ENCODE measurements at places on chromosomes 4 and X.

GRCh38 chrX:96835660-96836289 is 47.9 kb upstream of the RPA4 start:
- DNase-seq = no peak

- DNase-seq = no peak
Observed at GRCh38 chrX:17769701-17770269, 32.5 kb downstream of the SCML1 start.

DNA sequence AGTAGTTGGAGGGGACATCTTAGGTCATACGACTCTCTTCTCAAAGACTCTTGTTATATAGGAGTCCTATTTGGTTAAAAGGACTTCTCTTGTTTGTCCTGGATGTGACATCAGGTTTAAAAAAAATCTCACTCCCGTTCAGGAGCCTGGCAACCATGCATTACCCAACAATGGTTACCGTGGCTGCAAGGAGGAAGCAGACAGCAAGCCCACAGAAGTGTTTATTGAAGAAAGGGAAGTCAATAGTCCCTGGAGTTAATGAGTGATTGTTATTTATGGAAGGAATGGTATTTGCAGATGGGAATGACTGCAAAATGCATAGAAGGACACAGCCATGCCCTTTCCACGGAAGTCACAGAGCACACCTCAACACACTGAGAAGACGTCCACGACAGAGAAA is 75.9 kb upstream of the ENPP6 start:
- DNase-seq = no peak

DNA sequence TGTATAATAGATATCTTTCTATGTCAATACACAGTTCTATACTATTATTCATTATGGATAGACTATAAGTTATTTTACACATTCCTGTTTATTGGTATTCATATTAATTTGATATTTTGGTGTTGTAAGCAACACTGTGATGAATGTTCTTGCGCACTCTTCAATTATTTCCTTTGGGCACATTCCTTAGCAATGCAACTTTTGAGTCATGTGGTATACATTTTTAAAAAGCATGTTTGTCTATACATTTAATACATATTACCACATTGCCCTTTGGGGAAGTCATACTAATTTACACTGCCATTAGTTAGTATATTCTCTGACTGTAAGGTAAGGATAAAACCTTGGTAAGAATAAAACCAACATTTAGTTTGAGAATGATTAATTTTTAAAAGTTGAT is 21.0 kb downstream of the FRAS1 start:
- DNase-seq = no peak

GRCh38 chrX:119640731-119641170 is 34.5 kb upstream of the NKRF start:
- DNase-seq = no peak

DNA sequence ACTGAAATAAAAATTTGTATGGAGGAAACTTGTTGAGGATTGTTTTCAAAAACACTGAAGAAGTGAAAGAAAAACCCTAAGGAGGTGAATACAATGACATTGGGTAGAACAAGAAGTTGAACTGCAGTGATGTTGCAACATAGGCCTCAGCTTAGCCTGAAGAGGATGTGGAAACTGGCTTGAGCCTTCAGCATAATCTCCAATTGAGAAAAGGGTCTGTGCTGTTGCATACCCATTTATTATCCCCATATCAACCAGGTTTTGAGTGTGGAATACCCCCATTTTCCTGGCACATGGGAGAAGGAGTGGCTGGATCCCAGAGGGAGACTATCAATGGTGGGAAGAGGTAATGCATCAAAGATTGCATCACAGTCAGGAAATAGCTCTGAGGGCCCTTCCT is 695.0 kb upstream of the HS3ST1 start:
- DNase-seq = no peak

- DNase-seq = no peak
Observed at GRCh38 chr4:143986180-143986579, 33.0 kb downstream of the GYPB start.

- no peak for DNase-seq
Observed at GRCh38 chr4:55122235-55122634, 3.2 kb downstream of the KDR start.

DNA sequence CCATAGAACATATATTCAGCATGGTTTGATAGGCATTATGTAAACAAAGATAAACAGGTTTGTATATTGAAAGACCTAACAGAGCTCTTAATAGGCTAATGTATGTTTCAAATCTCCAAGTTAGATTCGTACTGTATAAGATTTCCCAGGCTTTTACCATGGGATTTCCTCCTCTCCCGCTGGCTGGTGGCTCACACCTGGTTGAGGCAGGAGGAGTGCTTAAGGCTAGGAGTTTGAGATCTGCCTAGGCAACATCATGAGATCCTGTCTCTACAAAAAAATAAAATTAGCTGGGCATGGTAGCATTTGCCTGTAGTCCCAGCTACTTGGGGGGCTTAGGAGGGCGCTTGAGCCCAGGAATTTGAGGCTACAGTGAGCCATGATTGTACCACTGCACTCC is 5.4 kb downstream of the CPE start:
- DNase-seq = no peak

DNA sequence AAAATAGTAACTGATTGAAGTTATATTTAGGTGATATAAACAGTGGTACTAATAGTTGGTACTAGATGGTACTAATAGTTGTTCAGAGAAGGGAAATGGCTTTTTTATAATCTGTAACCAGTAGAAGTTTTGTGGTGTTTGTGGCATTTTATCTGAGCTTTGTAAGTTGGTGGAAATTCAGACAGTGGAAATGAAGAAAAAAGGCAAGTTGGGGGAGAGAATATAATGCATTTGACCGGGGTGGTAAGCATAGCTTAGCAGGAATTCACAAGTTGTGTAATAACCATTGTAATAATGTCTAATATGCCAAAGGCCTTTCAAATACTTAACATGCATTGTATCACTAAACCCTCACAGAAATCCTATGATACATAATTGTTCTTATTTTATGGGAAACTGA is 36.3 kb downstream of the DTHD1 start:
- DNase-seq = no peak

- DNase-seq = no peak
Observed at GRCh38 chr4:52883183-52883621, 21.1 kb downstream of the RASL11B start.

GRCh38 chr4:2859514-2859913 is 15.9 kb downstream of the ADD1 start:
- DNase-seq = no peak

DNA sequence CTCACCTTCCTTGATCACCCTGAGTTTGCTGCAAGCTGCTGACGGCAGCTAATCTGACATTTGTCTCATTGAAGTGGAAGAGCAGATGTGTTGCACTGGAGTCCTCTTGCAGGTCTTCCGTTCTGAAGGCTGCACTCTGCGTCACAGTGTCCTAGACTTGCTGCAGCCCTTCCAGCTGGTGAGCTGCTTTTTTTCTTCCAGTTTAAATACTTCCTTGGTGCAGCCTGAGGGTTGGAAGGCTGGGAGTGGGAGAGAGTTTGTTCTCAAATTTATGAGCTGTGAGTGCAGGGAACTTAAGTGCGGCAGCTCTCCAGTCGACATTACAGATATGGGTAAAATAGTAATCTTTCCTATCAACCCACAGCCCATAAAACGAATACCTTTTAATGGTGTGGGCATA is 303.6 kb upstream of the FAT1 start:
- no peak for DNase-seq

- DNase-seq = no peak
Observed at GRCh38 chr4:139816856-139817255, 151.2 kb downstream of the MGST2 start.

- DNase-seq = no peak
Observed at GRCh38 chr4:3851211-3851610, 85.0 kb downstream of the ADRA2C start.

DNA sequence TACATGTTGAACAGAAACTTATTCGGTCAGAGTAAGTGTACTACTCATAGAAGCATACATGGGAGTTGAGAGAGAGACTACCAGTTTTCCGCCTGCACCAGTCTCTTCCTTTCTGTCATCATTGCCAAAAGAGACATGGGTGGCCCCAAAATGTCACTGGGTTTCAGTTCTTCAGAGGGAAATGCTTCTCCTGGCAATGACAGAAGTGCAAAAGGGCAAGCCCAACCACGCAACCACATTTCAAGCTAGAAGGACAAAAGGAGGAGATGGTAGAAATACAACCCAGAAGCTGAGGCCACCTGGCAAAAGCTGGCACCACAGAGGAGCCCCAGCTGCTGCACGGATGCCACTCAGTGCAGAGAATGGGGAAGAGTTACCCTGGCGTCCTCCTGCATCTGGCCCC is 320.1 kb downstream of the BCOR start:
- DNase-seq = no peak

- DNase-seq = no peak
Observed at GRCh38 chrX:109487640-109488039, 5.8 kb upstream of the GUCY2F start.

DNA sequence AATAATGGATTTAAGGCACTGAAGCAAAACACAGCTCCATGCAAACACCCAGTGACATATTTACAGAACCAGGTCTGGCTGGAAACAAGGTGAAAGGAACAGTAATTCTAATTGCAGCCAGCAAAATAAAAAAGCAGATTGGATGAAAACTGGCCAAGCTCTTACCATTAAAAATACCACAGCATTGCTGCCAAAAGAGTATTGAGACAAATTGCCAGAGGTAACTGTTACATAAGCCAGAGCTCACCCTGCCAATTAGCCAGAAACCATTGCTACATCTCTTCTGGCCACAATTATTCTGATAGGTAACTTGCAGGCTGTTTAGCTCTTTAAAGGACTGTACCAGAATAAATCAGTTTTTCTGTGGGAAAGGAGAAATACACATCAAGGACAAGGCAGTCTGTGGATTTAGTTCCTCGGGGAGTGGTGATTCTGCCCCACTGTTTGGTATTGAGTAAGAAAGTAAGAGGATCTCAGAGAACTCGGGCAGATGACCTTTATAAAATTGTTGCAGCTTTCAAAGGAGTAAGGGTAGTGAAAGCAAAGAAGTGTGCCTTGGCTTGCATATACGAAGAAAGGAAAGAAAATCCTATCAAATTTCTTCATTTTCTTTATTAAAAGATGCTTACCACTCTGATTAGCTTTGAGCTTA is 369.5 kb downstream of the PPP3CA start:
- DNase-seq = no peak

DNA sequence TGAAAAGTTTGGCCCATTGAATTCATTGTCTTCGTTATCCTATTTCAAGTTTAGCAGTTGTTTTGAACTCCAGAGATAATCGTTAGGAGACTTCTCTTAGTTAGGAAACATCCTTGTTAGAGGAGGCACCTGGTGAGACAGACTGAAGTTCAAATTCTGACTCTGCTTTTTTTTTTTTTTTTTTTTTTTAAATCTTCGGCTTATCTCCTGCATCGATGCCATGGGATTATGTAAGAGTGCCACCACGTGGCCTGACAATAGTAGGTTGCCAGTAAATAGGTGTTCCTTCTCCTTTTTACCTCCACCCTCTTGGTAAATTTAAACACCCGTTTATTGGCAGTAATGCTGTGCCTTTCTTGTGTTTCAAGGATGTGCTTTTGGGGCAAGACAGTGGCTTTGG is 149.3 kb downstream of the SOWAHB start:
- DNase-seq = no peak

DNA sequence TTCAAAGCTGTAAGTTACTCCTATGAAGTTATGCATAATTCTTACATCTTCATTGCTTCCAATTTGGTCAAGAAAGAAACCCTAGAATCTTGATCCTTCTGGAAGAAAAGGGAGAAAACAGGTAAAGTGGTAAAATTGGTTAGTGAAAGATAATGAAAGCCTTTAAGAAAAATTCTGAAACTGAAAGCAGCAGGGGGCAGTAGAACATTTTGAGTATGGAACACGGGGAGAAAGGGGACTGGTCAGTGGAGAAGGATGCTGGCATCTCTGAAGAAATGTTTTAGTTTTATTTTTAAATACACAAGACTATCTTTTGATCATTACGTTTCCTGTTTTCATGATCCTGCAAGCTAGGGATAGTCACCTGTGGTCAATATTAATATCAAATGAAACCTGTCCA is 54.3 kb downstream of the SLIT2 start:
- no peak for DNase-seq

DNA sequence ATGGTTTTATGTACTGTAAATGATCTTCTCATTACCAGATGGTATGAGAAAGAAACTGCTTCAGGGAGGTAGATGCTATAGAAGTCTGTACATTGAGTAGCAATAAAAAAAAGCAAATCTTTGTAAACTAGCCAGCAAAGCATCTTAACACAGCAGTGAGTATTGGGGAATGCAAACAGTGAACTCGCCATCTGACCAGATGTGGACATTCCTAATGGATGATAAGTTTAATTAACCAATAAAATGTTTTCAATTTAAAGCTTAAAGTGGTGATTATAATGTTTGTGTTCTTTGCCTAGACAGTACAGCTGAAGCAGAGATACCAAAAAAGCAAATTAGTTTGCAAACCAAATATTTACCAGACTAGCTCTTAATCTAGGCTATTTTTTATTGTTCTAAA is 1144.2 kb downstream of the FAT4 start:
- DNase-seq = no peak

DNA sequence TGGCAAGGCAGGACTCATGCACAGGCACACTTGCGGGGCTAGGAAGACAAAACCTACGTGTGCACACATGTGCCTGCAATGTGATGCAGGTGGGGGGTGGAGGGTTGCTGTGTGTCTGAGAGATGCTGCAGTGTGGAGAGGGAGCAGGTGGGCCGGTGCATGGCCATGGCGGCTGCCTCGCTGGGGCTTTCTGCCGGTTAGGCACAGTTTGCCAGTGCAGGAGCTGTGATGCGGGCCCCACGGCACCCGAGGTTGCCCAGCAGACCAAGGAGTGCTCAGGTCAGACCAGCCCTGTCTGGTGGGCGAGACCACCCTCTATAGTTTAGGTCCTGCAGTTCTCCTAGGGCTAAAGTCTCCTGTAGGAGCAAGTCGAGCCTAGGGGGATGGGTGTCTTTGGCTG is 4.4 kb upstream of the AFM start:
- DNase-seq = no peak

DNA sequence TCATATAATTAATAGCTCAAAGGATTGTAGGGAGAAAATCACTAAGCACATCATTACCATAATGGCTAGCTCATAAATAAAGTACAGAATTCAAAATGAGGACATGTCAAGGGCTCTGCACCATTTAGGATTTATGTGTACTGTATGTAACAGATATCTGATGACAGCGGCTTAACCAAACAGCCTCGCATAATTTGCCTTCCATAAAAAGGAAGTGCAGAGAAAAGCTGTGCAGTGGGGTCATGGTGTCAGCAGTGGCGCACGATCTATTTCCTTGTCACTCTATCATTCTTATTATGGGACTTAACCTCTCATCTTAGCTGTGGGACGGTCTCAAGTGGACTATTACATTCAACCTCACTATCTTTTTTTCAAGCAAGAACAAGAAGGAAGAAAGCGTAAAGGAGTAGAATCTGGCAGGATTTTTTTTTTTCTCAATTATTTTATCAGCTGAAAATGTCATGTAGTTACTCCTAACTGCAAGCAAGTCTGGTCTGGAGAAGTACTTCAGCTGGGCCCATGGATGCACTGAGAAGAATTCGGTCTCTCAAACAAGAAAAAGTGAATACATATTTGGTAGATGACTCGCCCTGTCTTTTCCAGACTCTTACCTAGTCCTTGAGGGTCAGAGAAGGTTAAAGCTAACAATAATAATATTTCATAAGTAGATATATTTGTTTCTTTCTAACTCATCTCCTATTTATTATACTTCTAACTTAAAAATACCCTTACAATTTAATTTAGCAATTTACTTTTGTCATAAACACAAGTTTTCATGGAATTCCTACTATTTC is 94.6 kb downstream of the COX18 start:
- DNase-seq = no peak
